ENCODE measurements at places on chromosomes 13 and 19. TPM values are rescaled to one million over a fixed set of nuclear protein-coding genes. Genes with fewer than 3 reads are reported as not detected.

Gene TNFSF9
- 1.5 TPM for total RNA-seq

Gene ATCAY
- total RNA-seq = 38.1 TPM

Gene KIR3DL1
- total RNA-seq = not detected

Gene RTBDN
- 1.1 TPM for total RNA-seq
